ENCODE measurements at places on chromosomes 1 and 21.
A peak's percentile ranks its signal among the peaks of the same experiment; 100 is the strongest.

DNA sequence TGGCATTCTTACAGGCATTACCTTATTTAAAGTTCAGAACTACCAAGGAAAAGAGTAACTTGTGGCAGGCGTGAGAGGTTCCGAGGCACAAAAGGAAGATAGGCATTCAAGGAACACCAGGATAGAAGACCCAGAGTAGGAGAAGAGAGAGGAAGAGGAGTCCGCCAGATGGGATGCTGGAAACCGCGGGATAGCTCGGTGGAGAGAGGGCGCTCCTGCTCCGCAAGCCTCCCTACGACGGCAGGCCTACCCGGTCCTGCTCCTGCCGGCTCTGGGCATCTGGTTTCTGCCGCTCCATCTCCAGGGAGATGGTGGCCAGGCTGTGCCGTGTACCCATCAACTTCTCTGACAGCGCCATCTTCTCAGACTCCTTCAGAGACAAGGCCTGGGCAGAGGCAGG, 5.4 kb upstream of the NBPF1 start:
- no peak for DNase-seq

DNA sequence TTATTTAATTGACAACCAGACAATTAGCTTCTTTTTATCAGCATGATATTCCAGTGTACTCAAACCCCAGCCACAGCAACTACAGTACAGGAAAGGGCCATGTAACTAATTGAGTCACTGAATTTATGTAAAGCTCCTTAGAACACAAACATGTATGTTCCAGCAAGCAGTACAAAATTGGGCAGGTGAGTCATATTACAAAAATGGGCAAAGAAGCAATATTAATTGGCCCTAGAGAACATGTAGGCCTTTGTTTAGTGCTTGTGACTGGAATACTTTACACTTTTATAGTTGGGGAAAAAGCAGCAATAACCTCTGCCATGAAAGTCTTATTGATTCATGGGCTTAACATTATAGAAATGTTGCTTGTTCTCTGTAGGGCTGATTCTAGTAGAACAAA, 31.8 kb downstream of the CLEC20A start:
- DNase-seq: no peak

GRCh38 chr1:118884946-118885345, 103.2 kb downstream of the TBX15 start:
- DNase-seq: no peak

DNA sequence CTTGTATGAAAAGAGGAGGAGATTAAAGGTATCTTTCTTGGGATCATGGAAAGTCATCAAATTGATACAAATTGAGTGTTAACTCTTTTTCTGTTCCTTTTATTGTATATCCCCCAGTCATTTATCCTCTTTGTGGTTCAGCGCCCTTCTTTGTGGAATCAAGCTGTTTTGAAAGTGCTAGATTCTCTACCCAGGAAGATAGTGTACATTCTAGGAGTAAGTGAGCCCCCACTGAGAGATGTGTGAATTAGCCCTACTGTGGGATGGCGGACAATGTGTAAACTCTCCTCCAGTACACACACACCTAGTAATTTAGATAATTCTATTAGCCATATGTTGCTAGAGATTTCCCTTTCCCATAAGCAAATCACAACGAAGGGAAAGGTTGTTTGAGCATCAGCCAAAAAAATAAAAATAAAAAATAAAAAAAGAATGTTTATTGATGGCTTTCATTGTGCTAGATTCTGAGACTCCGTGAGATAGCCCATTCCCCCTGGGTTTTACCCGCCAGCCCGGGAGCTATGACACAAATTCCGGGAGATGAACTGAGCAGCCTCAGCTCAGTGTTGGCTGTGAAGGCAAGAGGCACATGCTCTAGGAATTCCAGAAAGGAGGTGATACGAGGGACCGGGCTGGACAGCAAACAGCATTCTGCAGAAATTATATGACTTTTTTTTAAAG, 378.4 kb upstream of the RUNX1 start:
- DNase-seq: no peak

DNA sequence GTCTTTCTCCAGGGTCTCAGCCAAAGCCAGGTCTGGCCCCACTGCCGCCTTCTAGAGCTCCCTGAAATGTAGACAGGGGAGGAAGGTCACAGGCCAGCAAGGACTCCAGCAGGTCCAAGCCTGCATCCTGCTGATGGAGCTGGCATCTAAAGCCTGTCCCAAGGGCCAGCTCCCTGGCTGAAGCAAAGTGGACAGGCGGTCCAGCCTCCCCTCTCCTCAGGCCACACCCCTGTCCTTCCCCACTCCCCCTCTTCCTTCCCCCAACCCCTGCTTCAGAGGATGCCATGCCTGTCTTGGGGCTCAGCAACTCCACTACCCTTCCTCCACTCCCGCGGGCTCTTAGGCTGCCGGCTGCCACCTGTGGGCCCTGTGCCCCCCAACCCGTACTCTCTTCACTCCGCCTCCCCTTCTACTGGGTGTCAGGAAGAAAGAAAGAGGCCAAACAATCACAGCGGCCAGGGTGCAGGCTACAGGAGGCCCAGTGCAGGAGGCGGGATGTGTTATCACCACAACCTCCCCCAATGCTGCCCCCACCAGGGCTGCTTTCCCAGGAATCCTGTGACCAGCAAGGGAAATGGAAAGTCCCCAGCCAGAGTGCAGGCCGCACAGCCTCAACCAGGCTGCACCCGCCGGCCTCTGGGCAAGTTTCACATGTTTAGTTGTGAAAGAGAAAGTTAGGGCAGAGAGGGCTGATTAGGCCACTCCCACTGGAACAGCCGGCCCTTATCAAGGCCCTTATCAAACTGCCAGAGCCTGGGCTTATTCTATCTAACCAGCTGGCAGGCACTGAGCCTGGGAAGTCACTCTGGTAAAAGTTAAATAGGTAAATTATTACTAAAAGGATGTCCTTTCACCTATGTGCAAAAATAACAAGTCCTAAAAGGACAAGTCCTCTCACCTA, 34.1 kb downstream of the ACOT7 start:
- DNase-seq: peak; percentile 16

- DNase-seq: no peak
Measured at GRCh38 chr1:95012389-95012788, 60.4 kb downstream of the ALG14 start.

GRCh38 chr21:38266732-38267131, 9.9 kb downstream of the KCNJ15 start:
- DNase-seq: no peak

DNA sequence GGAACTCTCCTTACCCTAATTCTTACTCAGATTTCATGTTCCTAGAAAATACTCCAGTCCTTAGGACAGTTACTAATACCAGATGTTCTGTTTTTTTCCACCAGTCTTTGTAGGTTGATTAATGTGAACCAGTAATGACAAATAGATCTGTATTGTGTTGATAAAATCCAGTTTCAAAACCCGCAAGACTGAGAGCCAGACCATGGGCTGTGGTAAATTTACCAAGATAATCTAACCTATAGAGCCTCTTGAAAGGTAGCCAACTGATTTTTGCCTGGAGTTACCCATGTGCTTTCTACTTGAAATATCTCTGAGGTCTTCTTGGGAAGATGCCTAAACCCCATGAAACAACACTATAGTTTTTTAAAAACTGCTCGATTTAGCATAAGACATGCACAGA, 46.5 kb upstream of the CDC7 start:
- no peak for DNase-seq

DNA sequence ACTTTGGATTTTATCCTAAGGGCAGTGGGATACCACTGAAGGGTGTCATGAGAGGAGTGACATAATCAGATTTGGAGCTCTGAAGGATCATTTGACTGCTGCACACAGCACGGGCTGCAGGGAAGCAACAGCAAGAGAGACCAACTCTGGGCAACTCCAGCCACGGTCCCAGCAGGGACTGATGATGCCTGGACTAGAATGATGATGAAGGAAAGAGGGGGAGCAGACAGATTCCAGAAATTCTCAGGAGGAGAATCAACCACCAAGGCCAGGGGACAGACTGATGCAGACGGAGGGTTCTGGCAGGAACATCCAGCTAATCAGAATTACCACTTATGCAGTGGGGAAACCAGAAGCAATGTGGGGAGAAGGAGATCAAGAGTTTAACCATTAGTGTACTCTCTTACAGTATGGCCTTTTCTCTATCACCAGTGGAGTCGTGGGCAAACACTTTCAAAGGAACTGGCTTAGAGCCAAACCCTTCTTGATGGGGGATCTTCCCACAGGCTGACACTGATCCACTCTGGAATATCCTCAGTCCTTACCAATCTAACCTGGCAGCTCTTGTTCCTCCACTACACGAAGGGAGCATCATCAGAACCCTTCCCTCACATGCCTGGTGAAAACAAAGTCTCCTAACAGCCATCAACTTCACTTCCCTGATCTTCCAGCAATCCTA, 3.3 kb downstream of the URB1 start:
- DNase-seq: no peak

DNA sequence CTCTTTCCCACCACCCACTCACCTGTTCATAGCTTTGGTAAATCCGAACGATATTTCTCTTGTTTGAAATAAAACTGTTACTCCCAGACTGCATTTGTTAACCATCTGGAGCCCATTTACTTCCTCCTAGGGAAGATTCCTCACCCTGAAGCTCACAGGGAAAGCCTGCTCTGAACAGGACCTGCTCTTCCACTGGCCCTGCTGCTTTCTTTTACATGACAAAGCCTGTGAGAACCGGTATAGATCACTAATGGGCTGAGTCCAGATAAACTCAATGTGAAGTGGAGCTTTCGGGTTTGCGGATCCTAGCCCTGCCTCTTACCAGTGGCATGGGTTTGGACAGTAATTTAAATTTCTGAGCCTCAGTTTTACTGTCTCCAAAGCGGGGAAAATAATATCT, 45.2 kb downstream of the FAM163A start:
- DNase-seq: no peak

- no peak for DNase-seq
Measured at GRCh38 chr1:200550367-200550766, 70.2 kb downstream of the KIF14 start.

GRCh38 chr21:38780879-38781278, 24.9 kb upstream of the ETS2 start:
- DNase-seq: peak; percentile 79

DNA sequence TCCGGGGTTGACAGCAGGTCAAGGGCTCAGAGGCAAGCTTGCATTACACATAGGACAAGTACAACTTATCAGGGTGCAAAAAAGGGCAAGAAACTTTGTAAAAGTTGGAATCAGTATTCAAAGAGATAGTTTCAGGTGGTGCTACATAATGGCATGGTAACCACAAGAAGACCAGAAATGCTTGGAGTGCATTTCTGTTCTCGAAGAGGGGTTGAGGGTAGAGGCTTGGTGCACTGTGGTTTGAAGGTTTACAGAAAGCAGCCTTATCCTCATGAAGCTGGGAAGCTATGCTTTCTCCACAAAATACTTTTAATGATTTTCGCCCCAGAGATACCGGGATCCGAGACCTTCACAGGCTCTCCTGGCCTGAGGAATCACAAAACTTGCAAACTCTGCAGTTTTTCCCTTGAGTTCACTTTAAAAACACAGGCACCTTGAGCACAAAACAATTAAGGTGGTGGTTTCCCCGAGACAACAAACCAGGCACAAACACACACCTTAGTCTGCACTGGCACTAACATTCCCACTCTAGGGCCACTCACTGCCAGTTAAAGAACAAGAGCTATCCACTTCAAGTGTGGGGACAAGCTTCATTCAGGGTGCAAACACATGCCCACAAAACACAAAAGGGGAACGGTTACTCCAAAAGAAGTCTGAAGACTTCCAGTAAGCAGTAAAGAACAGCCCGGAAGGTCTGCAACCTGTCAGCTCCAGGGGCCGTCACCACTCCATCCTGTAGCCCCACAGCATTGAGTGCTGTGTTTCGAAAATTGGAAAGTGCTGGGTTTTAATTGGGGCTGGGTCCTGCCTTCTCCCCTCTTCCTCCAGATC, 29.8 kb upstream of the NFIA start:
- DNase-seq: no peak

GRCh38 chr1:203273206-203273868, 32.0 kb upstream of the BTG2 start:
- DNase-seq: peak; percentile 85

GRCh38 chr1:156703741-156704140, 1.6 kb downstream of the CRABP2 start:
- no peak for DNase-seq

- no peak for DNase-seq
Measured at GRCh38 chr1:182085726-182086125, 24.2 kb upstream of the ZNF648 start.

GRCh38 chr1:7886405-7886745, 33.5 kb upstream of the UTS2 start:
- DNase-seq: peak; percentile 64

GRCh38 chr1:159817276-159818041, 9.2 kb upstream of the SLAMF8 start:
- no peak for DNase-seq

- DNase-seq: no peak
Measured at GRCh38 chr21:37206496-37206895, 60.6 kb downstream of the VPS26C start.

DNA sequence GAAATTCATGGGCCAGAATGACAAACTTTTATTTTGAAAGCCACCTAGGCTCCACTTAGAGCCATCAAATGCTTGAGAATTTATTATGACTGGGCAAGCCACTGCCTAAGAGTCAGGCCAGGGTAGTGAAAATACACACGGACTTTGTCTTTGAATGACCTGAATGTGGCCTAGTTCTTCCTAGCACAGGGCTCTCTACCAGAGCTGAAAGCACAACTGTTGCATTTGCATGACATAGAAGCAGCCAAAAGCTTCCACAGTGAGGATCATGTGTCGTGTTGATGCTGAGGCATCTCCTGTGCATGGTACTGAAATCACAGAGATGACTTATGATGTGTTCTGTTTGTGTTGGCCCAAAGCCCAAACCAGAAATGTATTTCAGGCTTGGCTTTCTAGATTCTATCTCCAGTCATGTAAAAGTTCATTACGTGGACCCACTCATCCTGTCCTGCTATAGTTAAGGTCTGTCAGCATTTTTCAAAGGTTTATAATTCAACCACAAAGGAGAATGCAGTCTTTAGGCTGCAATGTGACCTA, 164.0 kb upstream of the UBE2U start:
- DNase-seq: no peak

Measured in CD14-positive monocyte (primary cell).